ENCODE measurements at places on chromosomes 4 and X. TPM values are rescaled to one million over a fixed set of nuclear protein-coding genes. Genes with fewer than 3 reads are reported as not detected.

DNA sequence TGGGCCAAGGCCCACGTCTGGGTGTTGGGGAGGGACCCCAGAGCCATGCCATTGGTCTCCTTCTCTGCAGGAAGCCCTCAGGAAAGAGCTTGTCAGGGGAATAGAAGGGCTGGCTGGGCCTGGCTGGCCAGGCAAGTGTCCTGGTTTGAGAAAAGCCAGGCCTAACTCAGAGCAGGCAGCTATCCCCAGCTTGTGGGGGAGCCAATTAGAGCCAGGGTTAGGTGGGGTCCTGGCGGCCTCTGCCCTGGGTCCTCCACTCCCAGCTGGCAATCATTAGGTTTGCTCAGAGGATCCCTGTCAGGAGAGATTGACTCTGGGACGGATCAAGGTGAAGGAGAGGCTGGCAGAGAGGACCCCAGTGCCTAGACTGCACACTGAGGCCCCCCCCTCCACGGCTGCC, 64.8 kb downstream of the PJA1 start:
- DNase-seq: no peak

DNA sequence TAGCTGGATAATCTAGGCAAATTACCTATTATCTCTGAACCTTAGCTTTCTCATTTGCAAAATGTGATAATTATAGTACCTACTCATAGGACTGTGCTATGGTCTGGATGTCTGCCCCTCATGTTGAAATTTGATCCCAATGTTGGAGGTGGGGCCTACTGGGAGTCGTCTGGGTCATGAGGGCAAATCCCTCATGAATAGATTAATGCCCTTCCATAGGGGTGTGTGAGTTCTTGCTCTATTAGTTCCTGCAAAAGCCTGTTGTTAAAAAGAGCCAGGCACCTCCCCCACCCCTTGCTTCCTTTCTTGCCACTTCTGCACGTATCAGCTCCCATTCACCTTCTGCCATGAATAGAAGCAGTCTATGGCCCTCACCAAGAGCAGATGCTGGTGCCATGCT, 73.9 kb downstream of the SERTM2 start:
- no peak for DNase-seq

DNA sequence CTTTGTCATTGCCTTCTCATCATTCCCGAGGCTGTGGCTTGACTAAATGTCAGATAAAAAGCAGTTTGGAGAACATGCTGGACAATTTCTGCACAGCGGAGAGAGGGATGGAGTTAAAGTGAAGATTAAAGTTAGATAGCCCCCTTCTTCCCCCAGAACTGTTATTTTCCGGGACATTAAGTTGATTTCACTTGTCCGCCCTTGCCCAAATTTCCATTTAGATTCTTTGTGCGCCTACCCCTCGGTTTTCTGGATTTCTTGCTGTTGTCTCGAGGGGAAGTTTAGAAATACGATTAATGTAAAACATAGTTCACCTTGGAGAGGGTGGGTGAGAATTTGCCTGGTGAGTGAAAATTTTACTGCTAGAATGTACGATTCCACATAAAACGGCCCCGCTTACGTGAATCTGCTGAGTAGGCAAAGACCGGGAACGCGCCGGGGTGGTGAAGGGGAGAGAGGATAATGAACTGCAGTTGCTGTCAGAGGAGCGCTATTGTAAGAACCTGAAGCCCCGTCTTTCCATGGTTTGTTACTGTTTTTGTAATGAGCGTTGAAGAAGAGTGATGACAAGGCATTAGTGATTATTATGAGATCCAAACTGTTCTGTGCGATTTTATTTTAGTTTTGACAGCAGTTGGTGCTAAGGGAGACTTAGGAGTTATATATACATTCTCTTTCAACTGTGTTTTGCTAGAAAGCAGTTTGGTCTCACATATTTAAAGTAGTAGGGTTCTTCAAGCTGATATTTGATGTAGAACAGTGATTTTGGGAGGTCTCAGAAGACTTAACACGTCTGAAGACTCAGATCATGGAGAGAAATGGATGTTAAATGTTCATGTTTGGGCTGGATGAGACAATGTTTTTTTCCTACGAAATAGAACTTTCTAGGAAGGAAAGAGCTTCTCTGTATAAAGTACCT, 73.0 kb downstream of the AFF1 start:
- DNase-seq: peak; percentile 67

DNA sequence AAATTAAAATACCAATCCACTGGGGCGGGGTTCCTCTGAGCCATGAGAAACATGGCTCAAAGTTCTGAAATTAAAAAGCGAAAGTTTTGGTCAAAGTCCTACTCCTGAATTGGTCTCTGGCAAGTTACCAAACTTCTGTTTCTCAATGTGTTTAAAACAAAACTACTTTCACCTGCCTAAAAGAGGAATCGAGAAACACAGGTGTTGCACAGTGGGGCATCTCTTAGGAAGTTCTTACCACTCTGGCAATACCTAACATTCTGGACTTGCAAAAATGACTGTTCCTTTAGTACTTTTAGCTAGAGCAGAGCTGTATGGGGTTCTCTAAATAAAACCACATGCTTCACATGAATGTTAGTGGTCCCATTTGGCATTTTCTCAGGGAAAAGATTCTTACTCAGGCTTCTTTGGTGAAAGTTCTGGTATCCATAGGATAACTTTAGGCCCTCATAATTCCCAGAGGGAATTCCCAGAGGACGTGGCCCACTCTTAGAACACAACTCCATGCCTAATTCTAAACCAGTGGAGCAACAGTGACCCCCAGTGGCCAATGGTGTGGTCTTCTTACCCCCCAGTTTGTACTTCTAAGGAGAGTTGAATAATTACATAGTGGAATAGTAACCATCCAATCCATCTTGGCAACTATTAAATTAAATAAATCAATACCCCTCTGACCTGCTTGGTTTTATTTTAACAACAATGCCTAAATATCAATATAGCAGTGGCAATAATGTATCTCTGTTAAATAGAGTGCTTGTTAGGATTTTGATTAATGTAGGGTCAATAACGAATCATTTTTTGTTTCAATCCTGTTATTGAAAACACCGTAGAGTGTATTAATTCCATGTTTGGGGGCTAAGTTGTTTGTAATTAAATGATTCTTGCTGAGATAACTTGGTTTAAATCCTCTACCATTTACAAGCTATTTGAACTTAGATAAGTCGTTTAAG, 21.9 kb downstream of the BMP3 start:
- DNase-seq: peak; percentile 52

DNA sequence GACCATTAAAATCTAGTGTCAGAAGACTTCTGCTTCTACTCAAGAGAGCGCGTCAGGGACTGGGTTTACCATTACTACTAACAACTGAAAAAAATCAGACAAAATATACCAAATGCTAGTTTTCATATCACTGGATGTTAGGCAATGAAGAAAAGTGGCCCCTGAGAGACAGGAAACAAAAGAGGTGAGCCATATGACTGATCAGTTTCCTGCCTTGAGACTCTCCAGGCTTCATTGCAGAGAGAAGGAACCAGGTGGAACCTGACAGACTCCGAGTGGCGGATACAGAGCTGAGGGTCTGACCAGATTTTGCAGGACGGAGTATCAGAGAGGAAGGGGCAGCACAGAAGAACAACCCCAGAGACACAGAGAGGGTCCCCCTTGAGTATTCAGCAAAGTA, 86.3 kb downstream of the C4orf51 start:
- DNase-seq: no peak

- no peak for DNase-seq
Measured at GRCh38 chr4:143085224-143085623, 99.5 kb upstream of the USP38 start.

DNA sequence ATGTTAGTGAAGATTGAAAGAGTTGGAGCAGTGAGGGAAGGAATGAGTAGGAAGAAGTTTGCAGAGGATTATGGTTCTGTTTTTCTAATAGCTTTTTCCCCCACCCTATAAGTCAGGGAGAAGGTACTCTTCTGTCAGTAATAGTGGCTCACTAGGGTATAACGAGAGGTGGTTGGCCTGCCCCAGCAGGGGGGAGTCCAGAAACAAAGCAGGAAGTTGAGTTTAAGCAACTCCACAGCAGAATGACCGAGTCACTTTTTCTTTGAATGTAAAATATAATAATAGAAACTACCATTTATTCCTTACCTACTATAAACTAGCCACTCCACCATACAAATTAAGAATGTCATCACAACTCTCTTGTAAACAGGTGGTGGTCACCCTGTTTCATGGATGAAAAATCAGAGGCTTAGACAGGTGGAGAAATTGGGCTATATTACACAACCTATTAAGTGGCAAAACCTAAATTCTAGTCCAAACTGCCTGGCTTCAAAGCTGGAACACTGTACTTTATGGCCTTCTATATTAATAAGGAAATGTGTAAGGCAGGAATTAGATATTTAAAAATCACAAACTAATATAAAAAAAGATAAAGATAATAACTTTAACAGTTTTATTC, 21.9 kb downstream of the AP1AR start:
- no peak for DNase-seq

- DNase-seq: no peak
Measured at GRCh38 chr4:89283226-89284009, 24.2 kb downstream of the GPRIN3 start.

DNA sequence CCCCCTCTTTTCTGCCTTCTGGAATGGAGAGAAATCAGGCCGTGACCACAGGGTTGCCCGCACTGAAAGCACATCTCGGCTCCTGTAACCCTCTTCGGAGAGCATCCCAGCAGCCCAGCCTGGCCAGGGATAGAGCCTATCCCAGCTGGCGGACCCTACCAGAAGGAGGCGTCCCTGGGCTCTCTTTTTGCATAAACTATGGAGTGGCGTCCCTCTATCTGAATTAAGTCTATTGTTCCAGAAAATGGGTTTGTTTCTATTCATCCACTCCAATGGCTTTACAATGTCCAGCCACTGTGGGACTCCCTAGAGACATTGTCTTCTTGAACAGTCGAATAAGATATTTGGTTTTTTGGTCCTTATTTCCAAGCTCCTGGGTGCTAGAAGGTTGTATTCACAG, 689 bp upstream of the NHSL2 start:
- DNase-seq: no peak

DNA sequence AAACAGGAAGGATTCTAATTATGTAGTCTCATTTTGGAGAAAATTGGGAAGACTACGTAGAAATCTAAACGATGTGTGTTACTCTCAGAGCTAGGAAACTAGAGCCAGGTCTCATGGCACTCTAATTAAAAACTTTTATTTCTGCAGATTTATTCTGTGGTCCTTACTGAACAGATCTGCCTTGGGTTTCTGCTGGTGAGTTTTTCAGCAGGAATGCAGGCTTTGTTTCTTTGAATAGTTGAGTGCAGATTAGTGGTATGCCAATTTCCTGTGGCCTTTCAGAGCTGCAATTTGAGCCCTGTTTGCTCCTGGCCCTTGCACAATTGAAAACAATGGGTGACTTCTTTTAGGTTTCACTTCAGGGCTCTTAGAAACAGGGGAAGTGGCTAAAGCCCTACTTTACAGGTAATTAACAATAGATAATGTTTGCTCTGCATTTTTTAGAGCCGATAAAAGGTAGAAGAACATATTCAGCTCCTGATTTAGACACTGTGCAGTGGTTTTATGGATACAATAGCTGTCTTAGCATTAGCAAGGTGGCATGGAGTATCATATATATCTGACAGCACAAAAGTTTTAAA, 21.8 kb downstream of the SPRY1 start:
- DNase-seq: no peak

DNA sequence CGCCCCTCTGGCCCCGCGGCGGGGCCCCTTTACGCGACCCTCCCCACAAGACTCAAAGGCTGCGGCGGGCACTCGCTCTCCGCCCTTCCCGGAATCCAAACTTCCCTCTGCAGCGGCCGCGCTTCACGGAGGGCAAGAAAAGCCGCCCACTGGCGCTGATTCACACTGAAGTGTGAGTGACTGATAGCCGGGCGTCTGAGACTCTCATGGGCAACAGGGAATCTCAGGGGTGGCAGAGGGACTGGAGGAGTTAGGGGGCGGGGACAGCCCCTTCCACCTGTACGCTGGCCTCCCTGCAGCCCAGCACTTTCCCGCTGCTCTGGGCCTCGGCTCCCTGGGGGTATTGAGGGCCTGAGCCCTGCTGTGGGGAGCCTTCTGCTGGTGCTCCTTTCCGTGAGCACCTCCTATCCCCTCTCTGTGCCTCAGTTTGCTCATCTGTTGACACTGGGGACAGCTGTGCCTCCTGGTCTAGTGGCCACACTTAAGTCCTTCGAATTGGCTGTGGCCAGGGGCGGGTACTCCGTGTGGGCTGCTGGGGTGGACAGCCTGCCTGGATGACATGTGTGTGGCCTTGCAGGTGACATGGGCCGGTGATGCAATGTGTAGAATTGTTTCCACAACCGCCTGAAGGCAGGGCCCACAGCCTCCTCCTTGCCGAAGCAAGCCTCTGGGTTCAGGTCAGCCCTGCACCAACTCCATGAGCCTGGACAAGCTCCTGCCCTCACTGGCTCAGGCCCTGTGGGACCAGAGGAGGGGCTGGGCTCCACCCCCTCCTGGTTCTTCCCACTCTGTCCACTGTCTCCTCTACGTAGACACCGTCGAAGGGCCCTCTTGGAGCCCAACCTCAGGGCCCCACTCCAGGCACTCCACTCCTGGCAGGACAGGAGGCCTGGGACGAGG, 951 bp downstream of the SH3BP2 start:
- DNase-seq: peak; percentile 64

DNA sequence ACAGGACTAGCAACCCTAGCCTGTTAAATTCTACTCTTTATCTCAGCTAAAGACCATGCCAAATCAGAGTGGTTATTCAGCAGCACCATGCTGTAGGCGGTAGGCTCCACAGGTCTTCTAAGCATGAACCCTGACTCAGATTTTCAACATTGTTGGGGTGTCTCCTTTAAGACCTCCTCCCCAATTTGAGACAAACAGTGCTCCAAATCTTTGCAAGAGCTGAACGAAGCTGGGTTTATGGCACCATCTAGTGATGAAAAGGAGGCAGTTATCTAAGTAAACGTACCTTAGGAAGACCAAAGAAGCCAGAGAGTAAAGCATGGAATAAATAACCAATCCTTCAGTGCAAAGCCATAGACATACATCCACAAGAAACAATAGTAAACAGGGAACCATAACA, 334.5 kb upstream of the SLC7A11 start:
- DNase-seq: no peak

DNA sequence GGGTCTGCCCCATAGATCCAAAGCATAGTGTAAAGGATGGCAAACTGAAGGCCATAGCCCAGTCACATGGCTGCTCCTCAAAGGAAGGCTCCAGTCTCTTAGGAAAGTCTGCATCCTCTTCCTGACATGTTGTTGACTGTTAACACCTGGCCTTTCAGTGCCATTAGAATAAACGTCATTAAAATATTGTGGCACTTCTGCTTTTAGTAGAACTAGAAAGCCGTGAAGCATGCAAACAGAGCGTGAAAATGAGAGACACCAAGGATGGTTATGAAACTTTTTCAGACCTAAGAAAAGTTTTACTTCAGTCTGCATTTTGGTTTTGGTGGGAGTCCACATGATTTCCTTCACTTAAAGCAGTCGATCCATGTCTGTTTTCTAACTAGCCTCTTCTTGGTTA, 41.1 kb upstream of the AFF2 start:
- no peak for DNase-seq

The STAP1 gene
- 0.65 TPM for total RNA-seq

The ZDHHC15 gene
- total RNA-seq: 1.8 TPM

The NPNT gene
- total RNA-seq: 5.8 TPM

The EREG gene
- 0.65 TPM for total RNA-seq

The CXorf66 gene
- not detected for total RNA-seq

The BGN gene
- 77.5 TPM for total RNA-seq

The GSX2 gene
- not detected for total RNA-seq

The CNGA1 gene
- total RNA-seq: 36.8 TPM

The FGFRL1 gene
- 13.0 TPM for total RNA-seq

The MAP7D3 gene
- total RNA-seq: 13.9 TPM

Measured in ureter (tissue), 1 donor.